Epithelial cell of proximal tubule (primary cell): ENCODE measurements at places on chromosomes 5 and 9. TPM values are rescaled to one million over a fixed set of nuclear protein-coding genes. Genes with fewer than 3 reads are reported as not detected.
A peak's percentile ranks its signal among the peaks of the same experiment; 100 is the strongest.

DNA sequence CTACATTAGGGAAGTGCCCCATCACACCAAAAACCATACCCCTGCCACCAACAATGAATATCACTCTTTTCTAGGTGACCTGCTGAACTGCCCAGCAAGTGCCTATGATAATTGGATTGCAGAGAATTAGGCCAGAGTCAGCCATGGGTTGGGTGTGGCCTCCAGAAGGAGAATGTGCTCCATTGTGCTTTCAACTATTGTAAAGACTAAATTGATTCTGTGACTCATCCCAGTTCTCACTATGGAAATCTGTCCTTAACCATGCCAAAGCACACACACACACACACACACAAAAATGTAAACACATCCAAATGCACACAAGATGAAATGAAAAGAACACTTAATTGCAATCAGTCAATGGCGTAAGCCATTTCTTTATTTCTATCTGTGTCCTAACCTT, 25.7 kb downstream of the DRD1 start:
- DNase-seq = no peak

GRCh38 chr5:180311216-180311615, 19.3 kb upstream of the MAPK9 start:
- DNase-seq = no peak

DNA sequence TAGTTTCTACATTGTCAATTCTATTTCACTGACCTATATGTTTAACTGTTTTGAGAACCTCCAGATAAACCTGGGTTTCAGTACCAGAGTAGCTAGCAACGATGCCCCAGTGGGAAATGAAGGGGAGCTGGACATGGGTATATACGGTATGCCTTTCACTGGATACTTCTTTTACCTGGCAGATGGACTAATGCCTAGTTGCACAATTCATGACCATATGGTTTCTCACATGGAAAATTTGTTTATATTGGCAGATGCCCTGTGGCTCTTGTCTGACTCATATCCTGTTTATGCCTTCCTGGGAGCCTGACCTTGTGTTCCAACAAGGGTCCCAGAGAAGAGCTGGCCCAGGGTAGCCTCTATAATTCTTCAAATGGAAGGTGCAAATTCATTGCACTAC, 144.1 kb downstream of the MAT2B start:
- DNase-seq = peak; percentile 67

GRCh38 chr5:118552146-118552545, 436.2 kb downstream of the DTWD2 start:
- no peak for DNase-seq

DNA sequence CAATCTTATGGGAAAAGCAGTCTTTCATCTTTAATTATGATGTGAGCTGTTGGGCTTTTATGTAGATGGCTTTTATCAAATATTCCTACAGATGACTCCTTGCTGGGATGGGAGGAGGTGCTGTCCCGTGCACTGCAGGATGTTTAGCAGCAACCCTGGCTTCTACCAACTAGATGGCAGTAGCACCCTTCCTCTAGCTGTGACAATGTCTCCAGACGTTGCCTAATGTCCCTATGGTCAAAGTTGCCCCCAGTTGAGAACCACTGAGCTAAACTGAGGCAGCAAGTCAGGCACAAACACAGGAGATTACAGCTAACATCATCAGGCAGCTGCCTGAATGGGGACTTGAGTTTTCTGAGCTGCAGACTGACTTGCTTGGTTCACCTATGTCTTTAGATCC, 401.9 kb upstream of the PDE4D start:
- DNase-seq = no peak

NRARP gene
- total RNA-seq = 2.2 and 4.9 TPM in 2 replicates

- no peak for DNase-seq
Measured at GRCh38 chr5:55541056-55541635, 6.4 kb upstream of the PLPP1 start.

GRCh38 chr9:113858282-113858681, 17.8 kb upstream of the ZNF618 start:
- no peak for DNase-seq

DNA sequence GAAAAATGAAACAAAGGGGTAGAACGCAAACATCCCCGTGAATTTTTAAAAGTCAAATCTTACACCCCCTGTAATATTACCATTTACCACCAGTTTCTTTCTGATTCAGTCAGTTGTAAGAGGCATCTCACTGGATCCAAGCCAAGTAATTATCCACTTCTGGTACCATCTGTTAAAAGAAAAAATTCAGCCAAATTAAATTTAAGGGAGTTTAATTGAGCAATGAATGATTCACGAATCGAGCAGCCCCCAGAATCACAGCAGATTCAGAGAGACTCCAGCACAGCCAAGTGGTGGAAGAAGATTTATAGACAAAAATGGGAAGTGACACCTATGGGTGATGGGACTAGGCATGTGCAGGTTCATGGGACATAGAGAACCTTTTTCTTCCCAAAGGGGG, 29.9 kb upstream of the MTMR12 start:
- DNase-seq = no peak

KLHL3 gene
- total RNA-seq = 1.1 and 2.5 TPM in 2 replicates

- no peak for DNase-seq
Measured at GRCh38 chr5:128579639-128580038, 41.6 kb upstream of the FBN2 start.

- DNase-seq = no peak
Measured at GRCh38 chr5:174614500-174615135, 109.8 kb upstream of the MSX2 start.

GRCh38 chr5:135057233-135057632, 23.2 kb upstream of the PITX1 start:
- DNase-seq = no peak

- peak; percentile 37 for DNase-seq
Measured at GRCh38 chr5:170121321-170121720, 15.6 kb downstream of the FOXI1 start.

GRCh38 chr9:13732290-13732689, 452.8 kb upstream of the MPDZ start:
- no peak for DNase-seq

GRCh38 chr5:158591301-158591863, 508.3 kb downstream of the EBF1 start:
- no peak for DNase-seq

GRCh38 chr5:172502410-172502809, 48.1 kb upstream of the SH3PXD2B start:
- no peak for DNase-seq

DNA sequence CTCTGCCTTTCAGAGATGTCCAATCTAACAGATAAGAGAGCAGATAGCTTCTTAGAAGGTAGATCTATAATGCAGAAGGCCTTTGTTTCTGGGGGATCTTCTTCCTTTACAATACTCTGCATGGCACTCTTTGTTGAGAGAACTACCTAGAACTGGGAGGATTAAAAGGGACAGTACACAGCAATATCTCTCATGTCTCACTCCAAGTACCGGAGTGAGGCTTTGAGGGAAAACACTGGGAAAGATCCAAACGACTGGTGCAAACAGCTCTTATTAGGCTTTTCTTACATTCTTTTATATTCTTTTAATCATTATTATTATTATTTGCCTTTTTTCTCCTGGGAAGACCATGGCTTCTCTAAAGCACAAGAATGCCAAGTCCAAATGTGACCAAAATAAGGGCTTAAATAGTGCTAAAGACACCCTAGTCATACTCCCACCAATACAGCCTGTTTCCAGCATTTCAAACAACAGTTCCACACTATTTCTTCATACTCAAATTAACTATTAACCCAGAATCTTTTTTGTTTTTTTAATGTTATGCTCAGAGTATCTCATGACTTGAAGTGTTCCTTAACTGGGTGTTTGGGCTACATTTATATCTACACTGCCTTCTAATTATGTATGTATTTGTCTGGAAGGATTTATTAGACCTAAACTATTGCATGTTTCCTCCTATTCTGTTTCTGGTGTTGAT, 52.7 kb downstream of the ABHD17B start:
- peak; percentile 37 for DNase-seq
